Left forelimb (tissue), 1 donor: ENCODE measurements at places on chromosomes 1 and 21.

DNA sequence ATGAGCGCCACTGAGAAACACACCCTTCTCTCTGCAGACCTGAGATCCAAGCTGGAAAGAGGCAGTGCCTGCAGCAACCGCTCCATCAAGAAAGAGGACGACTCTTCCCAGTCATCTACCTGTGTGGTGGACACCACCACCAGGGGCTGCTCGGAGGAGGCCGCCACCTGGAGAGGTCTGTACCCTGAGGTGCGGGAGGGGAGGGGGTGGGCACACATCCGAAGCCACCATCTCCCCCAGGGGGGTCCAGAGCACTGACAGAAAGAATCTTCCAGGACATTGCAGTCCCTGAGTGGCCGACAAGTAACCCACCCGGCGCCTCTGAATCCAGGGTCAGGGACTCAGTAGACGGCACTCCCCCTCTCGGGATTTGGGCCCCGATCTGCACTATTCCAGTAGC, 23.0 kb downstream of the TMEM201 start:
- no peak for DNase-seq

- no peak for DNase-seq
These were observed 90.2 kb downstream of the SDCCAG8 start for GRCh38 chr1:243346016-243346415.

DNA sequence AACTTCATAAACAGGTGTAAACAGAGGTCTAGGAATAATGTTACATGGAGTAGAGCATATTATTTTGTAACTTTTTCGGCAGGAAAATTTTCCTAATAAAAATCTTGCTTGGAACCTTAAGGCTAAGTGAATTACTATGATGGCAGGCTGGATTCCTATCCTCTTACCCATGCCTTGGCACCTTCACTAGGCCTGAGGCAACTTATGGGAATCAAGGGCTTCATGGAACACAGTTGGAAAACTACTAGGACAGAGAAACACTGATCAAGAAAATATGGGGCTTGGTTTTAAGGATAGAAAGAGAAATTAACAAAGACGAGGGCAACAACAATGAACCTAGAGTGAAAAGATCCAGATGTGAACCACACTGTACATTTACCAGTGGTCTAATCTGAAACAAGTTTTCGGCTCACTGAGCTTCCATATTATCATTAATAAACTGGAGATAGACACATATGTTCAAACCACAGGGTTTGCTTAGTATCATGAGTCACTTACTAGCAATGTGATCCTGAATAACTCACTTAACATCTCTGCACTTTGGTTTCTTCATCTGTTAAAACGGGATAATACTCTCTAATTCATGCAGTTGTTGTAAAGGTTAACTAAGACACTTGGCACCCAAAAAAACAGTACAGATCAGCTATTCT, 68.5 kb downstream of the GPATCH2 start:
- DNase-seq, result no peak

DNA sequence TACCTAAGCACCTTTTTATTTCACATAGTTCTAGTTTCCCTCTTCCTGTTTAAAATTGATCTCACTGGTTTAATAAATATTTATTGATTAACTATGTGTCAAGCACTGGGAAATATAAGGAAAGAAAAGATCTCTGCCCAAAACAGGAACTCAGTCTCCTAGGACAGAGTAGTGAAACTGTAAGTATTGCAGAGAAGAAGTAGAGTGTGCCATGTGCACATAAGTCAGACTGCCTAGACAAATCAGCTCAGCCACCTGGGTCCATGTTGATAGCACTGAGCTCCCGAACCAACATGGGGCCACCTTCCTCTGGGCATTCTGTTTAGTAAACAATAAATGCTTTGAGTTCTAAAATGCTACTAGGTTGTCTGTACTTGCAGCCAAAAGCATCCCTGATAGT, 9.8 kb upstream of the SSX2IP start:
- no peak for DNase-seq

DNA sequence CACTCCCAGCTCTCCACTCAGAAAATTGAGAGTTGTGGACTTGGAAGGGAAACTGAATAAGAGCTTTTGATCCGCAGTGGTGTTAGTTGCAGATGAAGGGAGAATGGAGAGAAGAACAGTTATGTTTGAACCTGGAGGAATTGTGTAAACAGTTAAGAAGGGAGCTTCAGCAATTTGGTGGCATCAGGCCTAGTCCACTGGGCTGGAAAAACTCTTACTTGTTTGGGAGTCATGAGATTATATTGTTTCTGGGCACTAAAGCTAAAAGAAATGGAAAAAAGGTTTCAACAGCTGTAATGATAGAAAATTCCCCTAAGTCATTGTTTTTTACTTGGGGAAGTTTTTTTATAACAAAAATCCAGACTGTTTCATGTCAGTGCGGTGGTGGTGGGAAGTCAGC, 256.1 kb upstream of the C1orf87 start:
- no peak for DNase-seq

DNA sequence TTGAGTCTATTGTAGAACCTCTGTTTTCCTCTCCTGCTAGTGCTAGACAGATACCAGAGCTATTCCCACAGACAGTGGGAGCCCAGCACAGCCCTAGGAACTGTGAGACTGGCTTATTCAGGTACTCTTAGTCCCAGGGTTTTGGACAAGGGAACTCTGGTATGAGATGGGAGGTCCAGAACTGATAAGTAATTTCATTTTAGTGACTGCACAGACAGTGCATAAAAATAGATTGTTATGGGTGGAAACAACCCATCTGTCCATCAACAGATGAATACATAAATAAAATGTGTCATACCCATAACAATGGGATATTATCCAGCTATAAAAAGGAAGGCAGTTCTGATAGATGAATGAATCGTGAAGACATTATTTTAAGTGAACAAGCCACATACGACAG, 9.0 kb downstream of the EPS8L3 start:
- peak; percentile 8 for DNase-seq

- DNase-seq, result no peak
These were observed 31.8 kb upstream of the ADAMTS1 start for GRCh38 chr21:26877018-26877417.

DNA sequence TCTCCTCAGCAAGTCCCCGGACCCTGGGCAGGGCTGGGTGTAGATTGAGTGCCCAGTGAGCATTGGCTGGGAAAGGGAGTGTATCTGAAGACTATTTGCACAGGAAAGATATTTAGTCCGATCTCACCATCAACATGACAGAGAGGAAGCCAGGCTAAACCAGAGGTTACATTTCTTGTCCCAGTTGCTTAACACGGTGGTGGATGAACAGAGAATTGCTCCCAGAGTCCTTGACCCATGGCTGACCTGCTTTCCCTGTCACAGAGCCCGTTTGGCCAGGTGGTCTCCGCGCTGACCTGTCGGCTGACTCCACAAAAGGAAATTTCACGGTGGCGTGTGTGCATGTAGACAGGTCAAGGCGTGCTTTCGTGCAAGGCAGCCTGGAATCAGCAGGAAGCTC, 83.5 kb downstream of the BEND5 start:
- DNase-seq, result peak; percentile 48

DNA sequence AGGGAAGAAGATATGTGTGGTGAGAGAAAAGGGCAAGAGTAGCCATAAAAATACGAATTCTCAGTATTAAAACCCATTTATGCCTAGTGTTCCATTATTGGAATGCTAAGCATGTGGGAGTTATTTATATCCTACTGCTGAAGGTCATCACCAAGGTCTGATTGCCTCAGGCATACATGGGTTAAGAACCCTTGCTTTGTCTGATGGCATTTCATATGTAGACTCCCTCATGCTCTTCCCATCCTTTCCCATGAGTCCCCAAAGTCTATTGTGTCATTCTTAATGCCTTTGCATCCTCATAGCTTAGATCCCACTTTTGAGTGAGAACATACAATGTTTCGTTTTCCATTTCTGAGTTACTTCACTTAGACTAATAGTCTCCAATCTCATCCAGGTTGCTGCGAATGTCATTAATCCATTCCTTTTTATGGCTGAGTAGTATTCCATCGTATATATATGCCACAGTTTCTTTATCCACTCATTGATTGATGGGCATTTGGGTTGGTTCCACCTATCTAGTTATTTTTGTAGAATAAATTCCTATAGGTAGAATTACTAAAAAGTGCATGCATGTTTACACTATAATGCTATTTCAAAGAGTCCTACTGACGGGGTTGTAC, 172.5 kb downstream of the DYRK1A start:
- no peak for DNase-seq

- no peak for DNase-seq
These were observed 81.3 kb downstream of the PLXNA2 start for GRCh38 chr1:208162903-208163302.

DNA sequence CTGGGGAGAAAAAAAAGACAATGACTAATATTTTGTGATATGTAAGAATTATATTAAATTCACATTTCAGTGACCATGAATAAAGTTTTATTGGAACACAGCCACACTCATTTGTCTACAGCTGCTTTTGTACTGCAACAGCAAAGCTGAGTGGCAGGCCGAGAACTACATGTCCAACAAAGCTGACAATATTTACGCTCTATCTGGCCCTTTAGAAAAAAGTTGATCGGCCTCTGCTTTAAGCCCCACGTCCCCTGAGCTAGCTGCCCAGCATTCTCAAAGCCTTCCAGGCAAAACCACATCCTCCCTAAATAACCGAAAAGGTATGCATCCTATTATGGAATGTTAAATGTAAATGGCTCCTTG, 8.6 kb downstream of the SLC2A1 start:
- DNase-seq, result no peak
